ENCODE measurements at places on chromosomes 12 and 14.
A peak's percentile ranks its signal among the peaks of the same experiment; 100 is the strongest.

DNA sequence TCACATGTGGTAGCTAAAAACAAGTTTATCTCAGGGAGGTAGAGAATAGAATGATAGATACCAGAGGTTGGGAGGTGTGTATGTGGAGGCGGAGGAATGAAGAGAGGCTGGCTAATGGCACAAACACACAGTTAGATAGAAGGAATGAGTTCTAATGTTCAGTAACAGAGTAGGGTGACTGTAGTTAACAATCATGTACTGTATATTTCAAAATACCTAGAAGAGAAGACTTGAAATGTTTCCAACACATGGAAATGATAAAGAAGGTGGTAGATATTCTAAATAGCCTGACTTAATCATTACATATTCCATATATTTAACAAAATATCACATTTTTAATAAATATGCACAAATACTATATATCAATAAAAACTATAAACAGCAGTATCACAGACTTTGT lies 8.9 kb upstream of the IFNG-AS1 start:
- no peak for DNase-seq

DNA sequence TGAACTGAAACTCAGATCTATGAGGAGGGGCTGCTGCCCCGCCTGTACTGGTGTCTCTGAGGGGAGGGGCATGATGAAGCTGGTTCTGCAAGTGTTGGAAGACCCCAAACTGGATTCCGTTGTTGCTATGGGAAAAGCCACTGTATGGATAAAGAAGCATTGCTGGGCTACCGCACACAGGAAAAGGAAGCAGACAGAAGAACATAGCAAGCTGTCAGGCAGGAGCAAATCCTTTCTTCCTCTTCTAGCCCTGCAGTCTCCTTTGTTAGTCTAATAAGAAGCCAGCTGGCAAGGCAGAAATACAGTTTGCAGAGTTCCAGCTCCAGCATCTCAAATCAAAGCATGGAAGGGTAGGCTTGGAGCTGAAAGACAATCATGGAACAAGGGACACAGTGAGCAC lies 26.3 kb upstream of the NR1H4 start:
- no peak for DNase-seq

DNA sequence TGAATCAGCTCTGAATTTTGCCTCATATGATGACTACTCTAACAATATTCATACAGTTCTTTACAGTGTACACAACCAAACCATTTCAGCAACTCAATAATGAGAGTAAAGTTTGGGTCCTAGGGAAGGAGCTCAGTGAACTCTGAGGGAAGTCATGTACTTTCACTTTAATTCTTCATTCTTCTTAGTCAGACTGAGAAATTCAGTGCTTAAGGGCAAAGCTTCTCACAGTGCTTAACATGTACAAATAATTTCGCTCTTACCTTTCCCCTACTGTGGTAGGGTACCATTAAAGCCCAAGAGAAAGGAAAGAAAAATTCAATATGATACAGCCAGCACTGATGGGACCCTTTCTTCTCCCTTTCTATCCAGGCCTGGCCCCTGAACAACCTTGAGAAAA lies 435.0 kb downstream of the NELL2 start:
- no peak for DNase-seq

- DNase-seq = no peak
Measured at GRCh38 chr12:98243190-98243589, 272.2 kb upstream of the TMPO start.

GRCh38 chr12:39886106-39886505 lies 219.8 kb downstream of the SLC2A13 start:
- DNase-seq = no peak

GRCh38 chr14:101705733-101706508 lies 55.6 kb upstream of the PPP2R5C start:
- peak; percentile 70 for DNase-seq

- DNase-seq = peak; percentile 45
Measured at GRCh38 chr12:67647799-67648520, 585 bp upstream of the DYRK2 start.

DNA sequence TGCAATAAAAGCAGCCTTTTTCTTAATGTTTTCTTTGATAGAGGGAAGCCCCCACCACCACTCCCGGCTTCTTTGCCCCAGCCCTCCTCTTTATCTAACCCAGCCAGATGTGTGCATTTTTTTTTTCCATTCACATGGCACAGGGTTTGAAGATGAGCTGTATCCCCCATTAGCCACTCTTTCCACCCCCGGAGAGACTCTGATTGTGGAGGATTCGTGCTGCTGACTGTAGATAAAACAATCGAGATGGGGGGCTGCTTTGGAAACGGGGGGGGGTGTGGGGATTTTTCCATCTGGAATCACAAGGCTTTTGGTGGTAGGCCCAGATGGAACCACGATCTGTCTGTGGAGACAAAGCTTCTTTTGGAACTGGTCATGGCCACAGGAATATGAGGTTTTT lies 46.2 kb upstream of the VASH1 start:
- DNase-seq = no peak

GRCh38 chr14:57009585-57010515 lies 199.6 kb upstream of the OTX2 start:
- no peak for DNase-seq
